Activated naive CD4-positive, alpha-beta T cell (primary cell): ENCODE measurements at places on chromosomes 11 and 22.

DNA sequence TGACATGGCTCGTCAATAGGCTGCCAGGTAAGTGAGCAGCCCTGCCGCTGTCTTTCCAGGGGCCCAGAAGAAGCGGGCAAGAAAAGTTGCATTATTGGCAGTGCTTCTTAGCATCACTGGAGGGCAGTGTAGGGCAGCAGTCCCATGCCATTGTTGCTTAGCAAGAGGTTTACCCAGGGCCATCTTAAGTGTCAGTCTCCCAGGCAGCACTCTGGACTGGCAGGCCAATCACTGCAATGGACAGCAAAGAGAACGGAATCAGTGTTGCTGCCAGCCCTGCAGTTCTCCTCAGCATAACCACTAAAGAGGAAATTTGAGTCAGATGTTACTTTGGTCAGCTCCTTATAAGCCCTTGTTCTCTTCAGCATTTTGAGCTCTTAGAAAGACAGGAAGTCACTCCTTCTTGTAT, 13.4 kb upstream of the GRK2 start:
- peak; percentile 20 for DNase-seq

- no peak for DNase-seq
These were observed 1.8 kb downstream of the KCNK7 start for GRCh38 chr11:65593518-65594414.

DNA sequence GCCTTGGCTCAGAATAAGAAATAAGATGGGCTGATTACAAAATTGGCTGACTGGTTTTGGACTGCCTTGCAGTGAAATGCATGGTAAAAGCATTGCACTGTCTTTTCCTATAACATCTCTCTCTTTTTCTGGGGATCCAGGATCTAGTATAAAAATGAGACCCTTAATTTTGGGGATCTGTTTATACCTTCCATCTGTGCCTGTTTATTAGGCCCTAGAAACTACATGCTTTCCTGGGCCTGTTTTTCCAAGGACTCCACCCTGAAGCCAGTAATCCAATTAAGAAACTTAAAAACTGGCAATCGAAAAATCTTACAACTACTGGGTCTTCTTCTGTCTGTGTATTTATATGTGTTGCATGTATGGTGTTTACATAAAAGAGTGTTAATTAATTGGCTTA, 14.5 kb downstream of the HORMAD2 start:
- no peak for DNase-seq

- no peak for DNase-seq
These were observed 17.0 kb upstream of the FXYD2 start for GRCh38 chr11:117841551-117842031.

GRCh38 chr11:63682066-63683021, 1.0 kb downstream of the RTN3 start:
- no peak for DNase-seq

GRCh38 chr22:43237280-43237679, 50.3 kb upstream of the TTLL12 start:
- DNase-seq = no peak

DNA sequence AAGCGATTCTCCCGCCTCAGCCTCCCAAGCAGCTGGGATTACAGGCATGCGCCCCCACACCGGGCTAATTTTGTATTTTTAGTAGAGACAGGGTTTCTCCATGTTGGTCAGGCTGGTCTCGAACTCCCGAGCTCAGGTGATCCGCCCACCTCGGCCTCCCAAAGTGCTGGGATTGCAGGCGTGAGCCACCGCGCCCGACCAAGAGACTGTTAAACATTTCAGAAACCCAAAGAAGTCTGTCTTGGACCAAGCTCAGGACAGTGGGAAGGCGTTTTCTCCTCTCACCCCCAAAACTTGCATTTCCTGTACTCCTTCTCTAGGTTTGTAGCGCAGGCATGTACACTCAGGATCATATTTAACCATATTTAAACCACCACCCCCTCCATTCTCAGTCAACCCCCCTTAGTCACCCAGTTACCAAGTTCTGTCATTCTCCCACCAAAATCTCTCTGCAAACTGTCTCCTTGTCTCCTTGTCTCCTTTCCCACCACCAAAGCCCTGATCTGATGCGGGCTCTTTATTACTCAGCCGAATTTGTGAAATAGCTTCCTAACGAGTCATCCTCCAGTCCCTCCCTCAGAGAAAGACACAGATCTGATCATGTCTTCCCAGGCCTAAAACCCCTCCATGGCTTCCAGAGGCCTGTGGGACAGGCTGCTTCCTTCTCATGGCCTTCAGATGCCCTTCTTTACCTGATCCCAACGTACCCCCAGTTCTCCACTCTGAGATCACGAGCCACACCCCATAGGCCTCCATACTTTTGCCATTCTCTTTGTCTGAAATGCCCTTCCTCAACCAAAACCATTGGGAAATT, 29.0 kb upstream of the CREB3L1 start:
- DNase-seq = no peak

GRCh38 chr11:20035701-20036601, 124.3 kb downstream of the DBX1 start:
- DNase-seq = no peak

- DNase-seq = no peak
These were observed 2.4 kb downstream of the LGR4 start for GRCh38 chr11:27470166-27470565.

DNA sequence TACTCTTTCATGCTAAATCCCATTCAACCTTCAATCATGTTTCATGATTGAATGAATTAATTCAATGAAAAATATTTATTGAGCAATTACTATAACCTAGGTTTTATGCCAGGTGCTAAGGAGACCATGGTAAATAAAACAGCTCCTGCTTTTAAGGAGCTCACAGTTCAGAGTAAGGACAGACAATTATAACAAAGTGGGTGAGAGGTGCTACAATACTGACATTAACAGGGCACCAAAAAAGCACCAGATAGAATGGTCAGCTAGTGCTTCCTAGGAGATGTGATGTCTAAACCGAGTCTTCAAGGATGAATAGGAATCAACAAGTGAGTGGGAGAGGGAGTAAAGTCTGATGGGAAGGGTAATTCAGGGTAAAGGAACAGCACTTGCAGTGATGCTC, 366.7 kb downstream of the SOX6 start:
- DNase-seq = no peak

DNA sequence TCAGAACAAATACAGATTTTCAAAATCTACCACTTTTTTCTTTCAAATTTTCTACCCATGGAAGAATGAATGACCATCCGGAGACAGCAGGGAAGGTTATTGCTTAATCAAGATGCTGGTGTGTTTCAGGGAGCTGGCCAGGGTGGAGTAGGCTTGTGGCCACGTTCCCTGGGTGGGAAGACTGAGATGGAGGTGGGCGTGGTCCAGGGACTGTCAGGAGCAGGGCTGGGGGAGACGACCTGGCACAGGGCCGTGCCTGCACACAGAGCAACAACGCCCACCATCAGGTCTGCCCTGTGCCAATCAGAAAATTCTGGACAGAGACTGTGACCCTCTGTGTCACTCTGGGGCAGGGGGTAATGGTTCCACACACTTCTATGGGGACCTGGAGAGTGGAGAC, 7.1 kb upstream of the APOBEC3H start:
- DNase-seq = no peak

- DNase-seq = no peak
These were observed 33.0 kb downstream of the FAM168A start for GRCh38 chr11:73564903-73565302.

DNA sequence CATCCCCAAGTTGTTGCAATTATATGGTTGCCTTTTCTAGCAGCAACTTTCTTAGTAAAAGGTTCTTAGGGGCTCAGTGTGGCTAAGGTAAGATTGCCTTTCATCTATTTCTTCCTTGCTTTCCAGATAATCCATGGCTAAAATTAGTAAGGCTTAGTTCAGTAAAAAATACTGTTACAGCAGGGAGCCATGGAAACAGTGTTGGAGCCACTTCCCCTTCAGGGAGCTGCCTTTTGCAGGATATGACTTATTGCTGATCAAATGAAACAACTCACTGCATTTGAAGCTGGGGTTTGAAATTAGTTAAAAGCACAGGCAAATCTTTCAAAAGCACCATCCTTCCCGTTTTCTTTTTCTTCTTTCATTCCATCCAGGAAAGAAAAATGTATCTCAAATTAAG, 184.3 kb downstream of the C11orf87 start:
- no peak for DNase-seq

GRCh38 chr11:123228496-123229163, 33.6 kb upstream of the CLMP start:
- no peak for DNase-seq

- no peak for DNase-seq
These were observed 113.4 kb upstream of the RRM1 start for GRCh38 chr11:3981084-3981633.

GRCh38 chr11:12087075-12088004, 23.1 kb upstream of the MICAL2 start:
- DNase-seq = no peak

GRCh38 chr11:88103337-88104206, 71.7 kb downstream of the RAB38 start:
- no peak for DNase-seq

- DNase-seq = no peak
These were observed 96.2 kb downstream of the RCN1 start for GRCh38 chr11:32187111-32187510.

GRCh38 chr11:31690041-31690440, 121.1 kb downstream of the PAX6 start:
- no peak for DNase-seq

DNA sequence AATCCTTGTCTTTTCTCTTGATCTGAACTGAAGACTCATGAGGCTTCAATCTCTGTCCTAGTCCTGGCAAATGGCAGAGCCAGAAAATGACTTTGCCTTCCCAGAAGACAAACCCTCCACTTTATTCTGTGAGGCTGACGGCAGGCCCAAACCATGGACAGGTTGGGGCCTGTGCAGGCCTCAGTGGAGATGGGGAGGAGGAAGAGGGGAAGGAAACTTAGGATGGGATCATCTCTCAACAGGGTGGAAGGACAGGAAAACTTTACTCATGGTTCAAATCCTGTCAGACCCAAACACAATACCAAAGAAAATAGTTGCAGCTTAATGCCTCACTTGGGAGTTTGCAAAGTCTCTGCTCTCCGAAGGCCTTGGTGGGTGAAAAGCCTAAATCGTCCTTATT, 9.8 kb downstream of the RPL27A start:
- no peak for DNase-seq

DNA sequence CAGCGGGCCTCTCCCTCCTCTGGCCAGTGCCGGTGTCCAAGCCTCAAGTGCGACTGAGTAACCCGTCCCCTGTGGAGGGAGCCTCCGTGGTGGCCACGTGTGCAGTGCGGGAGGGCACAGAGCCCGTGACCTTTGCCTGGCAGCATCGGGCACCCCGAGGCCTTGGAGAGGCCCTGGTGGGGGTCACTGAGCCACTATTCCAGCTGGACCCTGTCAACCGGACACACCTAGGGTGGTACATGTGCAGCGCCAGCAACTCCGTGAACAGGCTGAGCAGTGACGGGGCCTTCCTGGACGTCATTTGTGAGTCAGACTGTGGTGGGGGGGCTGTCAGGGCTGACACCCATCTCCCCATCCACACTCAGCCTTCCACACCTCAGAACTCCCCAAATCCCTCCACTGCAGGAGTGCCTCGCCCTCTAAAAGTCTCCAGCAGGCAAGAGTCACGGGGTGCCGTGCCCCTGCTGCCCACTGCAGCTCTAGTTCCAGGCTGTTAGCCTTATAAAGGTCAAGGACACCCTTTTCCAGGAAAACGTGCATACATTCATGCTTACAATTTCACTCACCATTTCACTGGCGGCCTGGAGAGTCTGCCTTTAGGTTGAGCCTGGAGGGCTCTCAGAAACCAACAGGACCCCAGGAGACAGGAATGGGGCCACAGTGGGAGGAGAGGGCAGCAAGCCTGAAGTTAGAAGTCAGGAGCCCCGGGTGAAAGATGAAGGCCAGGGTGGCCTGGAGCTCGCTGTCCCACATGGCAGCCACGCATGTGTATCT, 2.6 kb downstream of the VSIG10L2 start:
- DNase-seq = no peak

- no peak for DNase-seq
These were observed 269.4 kb downstream of the TTC28 start for GRCh38 chr22:28410050-28410816.

- DNase-seq = no peak
These were observed at the start of gene FAT3 for GRCh38 chr11:92224407-92225124. TSS of gene FAT3 (plus strand) at chr11:92224818. CDS start at chr11:92352113, 127,295 bp downstream.

DNA sequence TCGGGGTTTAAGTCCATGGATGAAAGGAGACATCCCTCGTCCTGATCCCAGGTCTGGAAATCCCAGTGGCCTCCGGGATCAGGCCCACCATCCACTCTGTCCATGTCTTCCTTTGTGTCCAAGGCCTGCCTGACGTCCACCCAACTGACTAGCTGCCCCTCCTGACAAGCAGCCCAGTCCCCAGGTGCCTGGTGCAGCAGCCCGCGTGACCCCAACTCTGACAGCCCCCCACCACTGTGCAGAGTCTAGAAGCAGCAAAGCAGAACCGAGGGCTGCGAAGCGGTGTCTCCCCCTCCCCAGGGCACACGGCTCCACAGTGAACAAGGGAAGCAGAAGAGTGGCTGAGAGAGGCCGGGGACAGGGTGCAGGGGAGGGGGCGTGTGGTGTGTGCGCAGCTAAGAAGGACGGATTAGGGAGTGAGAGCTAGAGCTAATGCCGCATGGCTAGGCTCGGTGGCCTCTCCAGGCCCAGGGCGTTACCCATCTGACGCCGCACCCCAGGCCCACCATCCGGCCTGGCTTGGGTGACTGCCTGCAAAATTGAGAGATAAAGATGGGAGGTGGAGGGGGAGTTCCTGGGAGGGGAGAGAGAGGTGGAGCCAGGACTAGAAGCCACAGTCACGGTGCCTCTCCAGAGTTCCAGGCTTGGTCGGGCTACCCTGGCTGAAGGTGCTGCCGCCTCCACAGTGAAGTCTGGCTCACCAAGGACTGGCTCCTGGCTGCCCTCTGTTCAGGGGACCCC, 16.6 kb upstream of the BAIAP2L2 start:
- DNase-seq = no peak

GRCh38 chr11:44223238-44223637, 86.7 kb downstream of the ALX4 start:
- no peak for DNase-seq

GRCh38 chr11:79060081-79060953, 380.5 kb downstream of the TENM4 start:
- DNase-seq = no peak

DNA sequence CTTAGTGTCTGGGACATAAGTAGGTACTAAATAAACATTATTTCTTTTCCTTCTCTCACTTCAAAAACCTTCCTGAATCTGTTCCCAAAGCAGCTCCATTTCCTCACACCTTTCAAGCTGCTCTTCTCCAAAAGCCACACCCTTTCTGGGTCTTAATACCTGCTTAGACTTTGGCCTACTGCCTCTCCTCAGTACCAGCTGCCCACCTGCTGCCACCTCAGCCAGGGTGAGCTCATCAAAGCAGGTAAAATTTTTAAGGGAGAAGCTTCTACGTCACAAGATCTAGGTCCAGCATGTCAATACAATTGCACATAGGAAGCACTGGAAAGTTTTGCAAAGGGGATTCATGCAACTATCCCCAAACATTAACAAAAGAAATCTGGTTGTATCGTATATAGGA, 108.4 kb downstream of the RPL27A start:
- DNase-seq = no peak

- DNase-seq = no peak
These were observed 106.1 kb downstream of the SLC1A2 start for GRCh38 chr11:35313066-35313759.

- DNase-seq = no peak
These were observed 123.6 kb downstream of the GALNT18 start for GRCh38 chr11:11498195-11498594.
